Stimulated activated CD4-positive, alpha-beta T cell treated with anti-CD3 and anti-CD28 coated beads, TNF-alpha, amount 100 ng/mL, for 48 hours (primary cell): ENCODE measurements at places on chromosomes 2 and 18.

DNA sequence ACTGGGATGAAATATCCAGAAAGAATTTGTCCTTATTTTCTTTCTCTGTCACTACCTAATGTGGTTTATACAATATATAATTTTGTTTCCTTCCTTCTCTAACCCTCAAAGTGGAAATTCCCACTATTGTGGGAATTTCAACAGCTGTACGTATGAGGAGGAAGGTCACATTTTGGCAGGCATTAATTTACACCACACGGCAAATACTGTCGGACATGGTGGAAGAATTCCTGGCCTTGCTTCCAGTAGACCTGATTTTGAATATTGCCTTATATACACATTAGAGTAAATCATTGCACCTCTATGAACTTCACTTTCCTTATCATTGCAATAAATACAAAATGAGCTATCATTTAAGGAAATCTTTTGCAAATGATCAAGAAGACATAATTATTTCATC, 358.1 kb upstream of the ETAA1 start:
- DNase-seq: no peak

- DNase-seq: no peak
These were observed 36.5 kb downstream of the KANSL3 start for GRCh38 chr2:96601382-96602292.

- no peak for DNase-seq
These were observed 216.4 kb upstream of the MYT1L start for GRCh38 chr2:2547451-2547850.

DNA sequence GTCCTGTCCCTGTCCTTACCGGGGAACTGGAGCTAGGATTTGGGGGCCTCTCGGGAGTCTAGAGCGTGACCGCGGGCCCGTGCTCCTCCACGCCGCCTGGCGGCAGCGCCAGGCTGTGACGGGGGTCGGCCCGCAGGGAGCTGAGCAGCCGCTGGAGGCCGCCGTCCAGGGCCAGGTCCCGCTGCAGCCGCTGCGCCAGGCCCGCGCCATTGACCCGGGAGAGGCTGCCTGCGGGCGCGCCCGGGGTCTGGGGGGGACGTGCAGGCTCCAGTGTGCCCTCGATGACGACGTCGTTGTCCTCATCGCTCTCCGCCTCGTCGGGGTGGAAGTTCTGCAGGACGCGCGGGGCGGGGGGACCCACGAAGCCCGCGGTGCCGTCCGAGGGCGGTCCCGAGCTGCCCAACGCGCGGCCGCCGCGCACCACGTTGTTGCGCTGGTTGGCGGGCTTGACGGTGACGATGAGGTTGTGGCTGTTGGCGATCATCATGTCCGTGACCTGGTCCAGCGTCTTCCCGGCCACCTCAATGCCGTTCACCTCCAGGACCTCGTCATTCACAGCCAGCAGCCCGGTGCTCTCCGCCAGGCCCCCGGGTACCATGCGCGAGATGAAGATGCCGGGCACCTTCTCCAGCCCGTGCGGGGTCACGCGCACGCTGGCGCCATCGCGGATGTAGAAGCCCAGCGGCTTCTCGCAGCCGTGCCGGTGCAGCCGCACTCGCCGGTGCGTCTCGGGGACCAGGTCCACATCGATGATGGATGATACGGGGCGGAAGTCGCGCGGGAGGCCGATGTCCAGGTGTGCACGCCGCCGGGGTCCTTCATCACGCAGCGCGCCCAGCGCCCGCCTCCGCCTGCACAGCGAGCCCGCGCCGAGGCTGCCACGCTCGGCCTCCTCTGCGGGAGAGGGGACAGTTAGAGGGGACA, 50.9 kb downstream of the ADNP2 start:
- no peak for DNase-seq

DNA sequence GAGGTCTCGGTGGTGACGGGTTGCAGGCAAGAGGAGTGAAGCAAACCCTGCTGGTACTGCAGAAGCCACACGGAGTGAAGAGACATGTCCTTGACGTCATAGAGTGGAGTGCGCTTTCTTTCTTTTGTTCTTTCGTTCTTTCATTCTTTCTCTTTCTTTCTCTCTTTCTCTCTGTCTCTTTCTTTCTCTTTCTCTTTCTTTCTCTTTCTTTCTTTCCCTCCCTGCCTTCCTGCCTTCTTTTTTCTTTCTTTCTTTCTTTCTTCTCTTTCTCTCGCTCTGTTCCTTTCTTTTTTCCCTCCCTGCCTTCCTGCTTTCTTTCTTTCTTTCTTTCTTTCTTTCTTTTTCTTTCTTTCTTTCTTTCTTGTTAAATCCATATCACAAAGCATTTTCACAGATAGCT, 39.2 kb downstream of the LRRFIP1 start:
- no peak for DNase-seq

DNA sequence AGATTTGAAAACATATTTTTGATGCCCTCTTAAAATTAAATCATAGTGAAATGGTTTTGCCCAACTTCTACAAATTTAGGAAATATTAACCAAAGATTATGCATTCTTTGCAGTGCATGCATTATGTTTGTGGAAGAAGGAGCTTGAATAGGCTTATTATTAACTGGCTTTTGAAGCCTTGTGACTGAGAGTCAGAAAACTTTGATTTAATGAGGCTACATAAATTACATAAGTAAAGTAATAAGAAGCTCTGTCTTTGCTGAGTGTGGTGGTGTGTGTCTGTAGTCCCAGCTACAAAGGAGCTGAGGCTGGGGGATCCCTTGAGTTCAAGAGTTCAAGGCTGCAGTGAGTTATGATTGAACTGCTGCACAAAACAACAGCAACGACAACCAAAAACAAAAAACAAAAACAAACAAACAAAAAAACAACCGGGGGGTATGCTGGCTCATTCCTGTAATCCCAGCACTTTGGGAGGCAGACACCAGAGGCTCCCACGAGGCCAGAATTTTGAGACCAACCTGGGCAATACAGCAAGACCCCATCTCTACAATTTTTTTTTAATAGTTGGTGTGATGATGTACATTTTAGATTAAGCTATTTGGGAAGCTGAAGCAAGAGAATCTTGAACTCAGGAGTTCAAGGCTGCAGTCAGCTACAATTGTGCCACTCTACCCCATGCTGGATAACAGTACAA, 57.0 kb upstream of the LRRTM4 start:
- DNase-seq: no peak

- DNase-seq: no peak
These were observed 62.7 kb upstream of the GATA6 start for GRCh38 chr18:22106536-22107292.

GRCh38 chr18:74132201-74132600, 15.4 kb downstream of the FBXO15 start:
- no peak for DNase-seq

DNA sequence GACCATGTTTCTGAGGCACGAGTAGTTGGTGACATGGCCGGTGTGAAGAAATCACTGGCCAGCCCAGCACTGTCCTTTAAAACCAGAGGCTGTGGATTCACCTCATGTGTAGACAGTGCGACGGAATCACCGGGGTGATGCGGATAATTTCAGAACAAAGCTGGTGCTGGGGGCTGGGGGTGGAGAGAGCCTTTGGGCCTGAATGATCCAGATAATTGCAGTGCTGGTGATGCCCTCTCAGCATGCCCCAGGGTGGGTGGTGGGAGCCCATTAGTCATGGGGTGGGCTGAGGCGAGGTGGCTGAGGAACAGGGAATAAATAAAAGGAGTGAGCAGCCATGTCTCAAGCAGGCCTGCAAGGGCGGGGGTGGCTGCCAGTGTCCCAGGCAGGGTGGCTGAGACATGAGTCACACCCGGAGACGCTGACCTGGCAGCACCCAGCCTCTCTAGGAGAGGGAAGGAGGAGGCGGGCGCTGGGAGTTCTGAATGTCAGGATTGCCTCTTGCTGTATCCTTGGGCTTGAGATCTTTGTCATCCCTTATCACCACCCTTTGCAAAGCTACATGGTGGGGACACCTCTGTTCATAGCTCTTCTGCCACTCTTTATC, 151.1 kb upstream of the MSH6 start:
- no peak for DNase-seq

- DNase-seq: no peak
These were observed 26.0 kb downstream of the SOS1 start for GRCh38 chr2:39094717-39095363.

DNA sequence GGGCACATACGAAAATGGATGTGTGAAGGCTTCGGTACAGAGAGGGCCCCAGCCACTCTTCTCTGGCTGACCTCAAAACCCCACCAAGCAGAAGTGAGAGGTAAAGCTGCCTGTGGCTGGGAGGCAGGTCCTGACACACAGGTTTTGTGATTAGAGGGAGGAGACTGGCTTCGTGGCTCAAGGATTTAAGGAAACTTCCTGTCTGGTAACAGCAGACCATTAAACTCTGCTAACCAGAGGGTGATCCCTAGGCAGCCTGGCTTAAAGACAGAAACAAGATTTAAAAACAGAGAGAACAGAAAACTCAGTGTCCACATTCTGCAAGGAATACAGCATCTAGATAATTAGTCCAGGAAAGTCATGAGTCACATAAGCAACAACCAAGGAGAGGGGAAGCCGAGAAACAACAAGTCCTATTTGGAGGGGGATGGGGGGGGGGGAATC, 101.9 kb downstream of the NFATC1 start:
- no peak for DNase-seq

DNA sequence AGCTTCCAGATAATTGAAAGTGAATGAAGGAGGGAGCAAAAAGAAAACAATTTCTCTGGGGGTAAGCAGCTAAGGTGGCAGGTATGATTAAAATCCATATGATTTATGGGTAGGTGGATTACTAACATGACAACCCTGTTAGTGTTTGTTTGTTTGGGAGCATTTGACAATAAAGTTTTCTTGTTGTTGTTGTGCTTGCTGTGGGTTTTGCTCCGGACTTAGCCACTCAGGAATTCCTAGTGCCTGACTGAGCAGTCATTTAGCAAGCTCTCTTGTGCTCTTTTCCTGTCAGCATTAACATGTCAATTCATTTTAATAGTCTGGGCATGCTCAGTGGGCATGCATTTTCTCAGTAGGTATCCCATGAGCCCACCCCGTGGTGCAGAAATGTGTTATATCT, 674.8 kb upstream of the ZEB2 start:
- no peak for DNase-seq

DNA sequence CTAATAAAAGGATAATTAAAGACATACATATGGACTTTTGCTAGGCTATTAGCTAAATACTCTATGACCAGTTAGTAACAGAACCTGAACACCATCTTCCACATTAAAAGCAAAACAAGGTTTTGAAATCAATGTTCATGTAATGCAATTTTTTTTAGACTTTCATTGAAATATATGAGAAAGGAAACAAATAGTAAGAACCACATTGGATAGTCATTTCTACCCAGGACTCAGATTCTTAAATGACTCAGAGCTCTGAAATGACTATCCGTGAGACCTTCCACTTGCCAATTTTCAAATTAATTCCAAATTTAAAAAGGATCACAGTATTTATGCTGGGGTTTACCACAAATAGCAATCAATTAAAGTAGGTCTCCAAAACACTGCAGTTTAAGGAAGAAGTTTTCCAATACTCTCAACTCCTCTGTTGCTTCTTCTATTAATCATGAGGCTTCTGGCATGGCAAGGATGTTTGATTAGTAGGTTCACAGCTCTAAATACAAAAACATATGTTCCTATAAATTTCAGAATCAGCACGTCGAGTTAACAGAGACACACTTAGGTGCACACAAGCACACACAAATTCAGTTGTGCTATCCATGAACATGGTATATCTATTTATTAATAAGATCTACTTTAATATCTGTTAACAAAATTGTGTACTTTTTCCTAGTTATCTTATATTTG, 841.0 kb downstream of the RNF144A start:
- DNase-seq: no peak

DNA sequence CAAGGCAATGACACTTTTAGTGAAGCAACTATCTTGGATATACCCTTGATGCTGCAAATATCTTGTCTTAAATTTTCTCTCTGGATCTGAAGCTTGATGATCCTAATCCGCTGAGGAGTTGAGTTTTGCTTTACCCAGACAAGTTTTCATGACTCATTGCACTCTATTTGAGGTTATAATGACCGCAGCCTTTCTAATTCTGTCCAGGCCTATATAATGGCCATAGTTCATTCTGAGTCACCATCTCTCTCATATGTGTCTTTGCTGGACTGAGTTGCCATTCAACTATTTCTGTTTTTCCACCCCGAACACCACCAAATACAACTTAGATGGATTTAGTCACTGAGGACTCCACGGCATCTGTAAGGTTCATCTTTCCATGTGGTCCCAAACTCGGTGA, 802.1 kb upstream of the FAM98A start:
- DNase-seq: no peak

DNA sequence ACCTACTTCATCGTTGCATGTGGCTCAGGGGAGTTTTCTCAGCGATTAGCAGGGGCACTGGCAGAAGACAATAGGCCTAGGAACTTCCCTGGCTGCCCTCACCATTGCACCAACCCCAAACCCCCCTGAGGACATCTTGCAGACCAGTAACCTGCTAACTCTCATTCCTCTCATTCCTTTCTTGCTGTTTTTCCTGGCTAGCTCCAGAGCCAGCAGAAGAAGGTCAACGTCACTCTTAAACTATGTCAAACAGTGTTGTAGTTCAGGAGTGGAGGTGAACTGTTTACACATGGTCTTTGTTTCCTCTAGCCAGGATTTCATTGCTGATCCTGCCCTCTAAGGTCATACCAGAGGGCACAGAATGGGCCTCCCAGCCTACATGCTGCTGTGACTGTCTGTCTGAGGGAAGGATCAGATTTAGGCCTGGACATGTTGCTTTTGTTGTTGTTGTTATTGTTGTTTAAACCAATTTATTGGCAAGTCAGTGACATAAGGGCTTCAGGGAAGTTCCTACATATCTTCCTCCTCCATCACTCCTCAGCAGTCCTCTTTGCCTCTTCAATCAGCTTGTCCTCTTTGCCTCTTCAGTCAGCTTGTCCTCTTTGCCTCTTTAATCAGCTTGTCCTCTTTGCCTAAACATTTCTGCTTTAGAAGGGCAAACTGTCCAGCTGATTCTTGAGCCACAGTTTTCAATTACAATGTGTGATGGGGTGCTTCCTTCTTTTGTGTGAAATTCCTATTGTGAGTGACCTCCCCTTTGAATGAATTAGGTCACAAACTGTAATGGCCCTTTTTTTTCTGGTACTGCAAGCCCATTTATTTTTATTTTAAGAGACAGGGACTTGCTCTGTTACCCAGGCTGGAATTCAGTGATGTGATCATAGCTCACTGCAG, 471.9 kb upstream of the TNP1 start:
- DNase-seq: no peak

DNA sequence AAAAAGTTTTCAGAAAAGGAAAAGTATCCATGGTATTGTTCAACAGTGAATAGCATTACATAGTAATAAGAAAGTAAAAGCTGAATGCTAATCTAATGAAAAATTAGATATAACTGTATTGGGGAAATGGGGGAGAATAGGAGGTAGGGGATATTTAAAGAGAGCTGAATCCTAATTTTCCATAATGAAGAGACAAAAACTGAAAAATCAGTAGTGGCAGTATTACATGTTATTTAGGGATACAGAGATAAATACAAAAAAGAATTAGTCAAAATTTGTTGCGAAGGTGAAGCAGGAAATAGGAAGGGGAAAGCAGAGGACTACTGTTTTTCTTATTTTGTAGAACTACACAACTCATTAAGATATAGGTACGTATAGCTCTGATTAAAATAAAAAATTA, 9.1 kb downstream of the TANK start:
- no peak for DNase-seq
